ENCODE measurements at places on chromosomes 12 and 14.

DNA sequence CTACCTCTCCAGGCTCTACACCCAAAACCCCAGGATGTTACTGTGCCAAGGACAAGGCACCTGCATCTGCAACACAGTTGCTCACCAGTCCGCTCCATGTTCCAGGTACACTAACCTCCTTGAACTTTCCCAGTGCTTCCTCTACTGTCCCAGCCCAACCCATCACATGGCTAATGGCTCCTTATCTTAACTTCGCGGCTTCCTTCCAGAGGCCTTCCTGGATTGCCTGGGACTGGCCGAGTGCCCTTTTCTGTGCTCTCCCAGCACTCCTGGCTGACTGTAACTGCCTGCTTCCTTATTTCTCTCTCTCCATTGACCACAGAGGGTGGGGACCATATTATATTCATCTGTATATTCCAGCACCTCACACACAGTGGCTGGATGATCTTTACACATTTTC is 20.9 kb downstream of the POMT2 start:
- DNase-seq: no peak

GRCh38 chr12:38113991-38114390 is 202.6 kb upstream of the ALG10B start:
- DNase-seq: no peak

GRCh38 chr12:1474574-1475153 is 119.7 kb downstream of the FBXL14 start:
- peak; percentile 48 for DNase-seq

GRCh38 chr14:36513451-36514277 is 6.4 kb downstream of the NKX2-1 start:
- DNase-seq: peak; percentile 13

DNA sequence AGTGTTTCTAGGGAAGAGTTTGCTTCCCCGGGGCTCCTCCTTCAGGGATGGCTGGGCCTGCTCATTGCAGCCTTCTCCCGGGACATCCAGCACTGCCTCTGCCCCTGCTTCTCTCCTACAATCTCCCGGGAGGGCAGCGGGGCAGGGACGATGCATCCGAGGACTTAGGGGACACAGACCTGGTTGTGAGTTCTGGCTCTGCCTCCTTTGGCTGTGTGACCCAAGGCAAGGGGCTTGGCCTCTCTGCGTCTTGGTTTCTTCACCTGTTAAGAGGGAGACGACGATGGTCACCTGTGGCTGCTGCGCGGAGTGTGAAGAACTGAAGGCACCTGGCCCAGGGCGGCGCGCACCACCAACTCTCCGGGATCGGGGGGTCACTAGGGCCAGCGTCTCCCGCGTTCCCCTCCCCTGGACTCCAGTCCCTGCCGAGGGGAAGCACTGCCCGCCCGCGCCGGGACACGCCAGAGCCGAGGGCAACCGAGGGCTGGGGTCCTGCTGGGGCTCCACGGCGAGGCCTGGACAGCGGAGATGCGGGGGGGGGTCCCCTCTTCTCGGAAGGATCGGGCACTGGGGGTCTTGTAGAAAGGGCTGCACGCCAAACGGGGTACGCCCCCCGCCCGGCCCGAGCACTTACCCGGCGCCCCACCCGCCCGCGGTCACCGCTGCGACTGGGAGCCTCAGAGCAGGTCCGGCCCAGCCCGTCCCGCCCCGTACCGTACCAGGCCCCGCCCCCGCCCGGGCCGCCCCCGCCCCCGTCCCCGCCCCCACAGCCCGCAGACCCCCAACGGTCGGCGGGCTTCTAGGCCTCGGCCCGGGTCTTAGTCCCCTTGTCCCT is at the start of gene HVCN1:
HVCN1 (minus strand) TSS at position 670 of the 835 bp plus-strand sequence. CDS start 5,870 bp downstream, outside the sequence.
- DNase-seq: peak; percentile 84

DNA sequence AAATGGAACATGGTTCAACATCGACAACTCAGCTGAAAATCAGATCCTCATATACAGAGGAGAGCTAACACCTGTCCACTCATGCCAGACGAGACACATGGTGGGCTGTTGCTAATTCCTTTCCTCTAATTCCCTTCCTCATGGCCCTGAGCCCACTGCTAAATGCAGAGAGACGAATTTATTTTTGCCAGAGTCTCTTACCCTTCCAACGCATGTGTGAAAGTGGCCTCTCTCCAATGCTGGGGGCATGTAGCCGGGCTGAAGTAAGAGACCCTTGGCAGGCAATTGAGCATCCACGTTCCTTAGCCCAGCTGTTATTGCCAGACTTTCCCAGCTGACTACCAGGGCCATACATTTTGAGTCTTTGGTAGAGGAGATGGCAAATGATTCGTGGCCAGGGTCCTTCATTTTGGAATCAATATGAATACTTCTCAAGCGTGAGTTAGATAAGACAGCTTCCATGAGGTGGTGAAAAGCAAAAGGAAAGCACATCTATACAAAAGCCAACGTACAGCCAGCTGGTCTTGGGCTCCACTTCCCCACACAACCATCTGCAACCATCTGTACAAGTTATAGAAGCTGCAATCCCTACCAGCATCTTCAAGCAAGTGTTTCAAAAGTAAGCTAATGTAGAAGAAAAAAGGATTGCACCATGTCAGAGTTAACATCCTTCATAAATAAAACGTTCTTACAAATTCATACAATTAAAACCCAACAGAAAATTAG is 28.6 kb downstream of the CORO1C start:
- no peak for DNase-seq
